ENCODE measurements at places on chromosomes 16 and 17.

- DNase-seq: no peak
Measured at GRCh38 chr17:42518755-42519545, 17.1 kb upstream of the NAGLU start.

DNA sequence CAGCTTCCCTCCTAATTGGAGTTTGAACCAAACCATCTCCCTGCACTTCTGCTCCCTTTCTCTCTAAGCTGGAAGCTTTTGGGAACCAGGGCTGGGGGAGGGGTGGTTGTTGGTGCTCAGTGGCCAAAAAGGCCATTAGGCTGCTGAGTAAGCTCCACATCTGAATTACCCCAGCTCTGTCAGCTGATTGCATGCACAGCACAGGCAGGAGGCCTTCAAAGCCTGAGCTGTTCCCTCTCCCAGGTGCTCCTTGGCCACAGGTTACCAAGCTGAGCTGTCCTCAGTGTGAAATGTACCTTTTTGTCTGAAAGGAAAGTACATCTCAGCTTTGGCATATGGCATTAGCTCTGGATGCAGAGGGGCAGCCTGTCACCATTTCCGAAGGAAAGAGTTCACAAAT is 6.2 kb upstream of the TBKBP1 start:
- no peak for DNase-seq

DNA sequence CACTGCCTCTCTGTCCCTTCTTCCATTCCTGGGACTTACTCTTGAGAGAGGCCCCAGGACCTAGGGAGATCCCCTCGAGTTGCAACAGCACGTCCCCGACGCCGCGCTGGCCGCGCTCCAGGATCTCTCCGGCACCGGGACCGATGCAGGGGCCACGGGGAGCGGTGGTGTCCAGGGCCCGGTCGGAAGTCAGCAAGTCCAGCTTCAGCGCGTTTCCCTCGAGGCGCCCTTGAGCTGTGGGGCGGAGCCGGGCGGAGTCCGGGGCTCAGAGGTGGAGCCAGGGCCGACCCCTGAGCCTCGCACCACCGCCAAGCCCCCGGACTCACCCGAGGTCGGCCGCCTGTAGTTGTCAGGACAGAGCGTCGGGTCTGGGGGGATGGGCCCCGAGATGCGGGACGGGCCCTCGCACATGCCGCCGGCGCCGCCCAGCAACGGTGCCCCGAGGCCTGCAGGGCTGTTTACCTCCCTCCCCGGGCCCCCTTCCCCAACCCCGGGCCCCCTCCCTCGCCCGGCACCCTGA is 458 bp downstream of the ENKD1 start:
- no peak for DNase-seq

GRCh38 chr17:60535382-60536279 is 9.6 kb upstream of the APPBP2 start:
- DNase-seq: no peak

- DNase-seq: no peak
Measured at GRCh38 chr17:52744179-52744578, 585.7 kb upstream of the CA10 start.

DNA sequence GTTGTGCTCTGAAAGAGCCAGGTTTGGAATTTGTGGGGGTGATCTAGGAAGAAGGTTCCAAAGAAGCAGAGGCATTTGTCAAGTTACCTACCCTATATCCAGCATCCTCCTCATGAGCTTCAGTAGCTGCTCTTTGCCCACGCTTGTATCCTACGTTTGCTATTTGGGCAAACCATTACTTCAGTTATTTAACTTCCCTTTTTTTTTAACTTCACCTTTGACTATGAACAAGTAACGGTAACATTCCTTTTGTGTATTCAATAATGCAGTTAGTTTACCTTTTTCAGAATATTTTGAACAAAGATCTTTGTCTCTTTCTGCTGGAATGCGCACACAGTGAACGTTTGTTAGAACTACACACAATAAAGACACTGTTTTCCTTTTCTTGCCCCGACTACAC is 41.5 kb downstream of the CYB5B start:
- no peak for DNase-seq

DNA sequence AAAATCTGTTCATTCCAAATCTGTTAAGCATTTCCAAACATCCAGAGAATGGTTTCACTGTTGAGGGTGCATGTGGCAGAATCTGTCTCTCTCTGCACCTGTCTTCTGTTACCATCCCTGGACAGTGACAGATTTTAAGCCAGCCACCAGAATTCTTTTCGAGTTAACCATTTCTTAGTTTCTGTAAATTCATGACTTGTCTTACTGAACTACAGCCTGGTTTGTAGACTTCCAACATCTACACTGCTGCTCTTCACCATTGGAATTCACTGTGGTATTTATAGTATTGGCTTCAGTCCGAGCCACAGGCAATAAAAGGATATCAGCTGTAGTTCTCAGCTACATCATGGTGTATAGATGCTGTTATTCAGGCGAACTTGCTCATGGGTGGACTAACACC is 47.6 kb downstream of the GOSR1 start:
- DNase-seq: no peak

GRCh38 chr16:54812229-54812628 is 118.4 kb upstream of the IRX5 start:
- peak; percentile 4 for DNase-seq

DNA sequence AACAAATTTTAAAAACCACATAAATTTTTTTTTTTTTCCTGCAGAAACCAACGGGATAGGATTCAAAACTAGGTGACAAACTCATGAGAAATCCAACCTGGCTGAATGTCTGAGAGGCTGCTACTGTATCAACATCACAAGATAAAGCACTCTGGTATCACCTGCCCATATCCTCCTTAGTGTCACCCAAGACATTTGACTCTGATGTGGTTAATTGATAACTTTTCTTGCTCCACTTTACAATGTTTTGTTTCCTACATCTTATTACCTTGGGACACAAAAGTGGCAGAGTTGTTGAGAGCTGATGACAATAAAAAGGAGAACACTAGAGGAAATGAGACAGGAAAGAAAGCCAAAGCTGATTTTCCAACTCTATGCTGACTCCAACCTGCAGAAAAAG is 4.0 kb upstream of the FBXL20 start:
- no peak for DNase-seq

- DNase-seq: peak; percentile 22
Measured at GRCh38 chr17:63774141-63774968, at the start of gene DDX42. Gene DDX42, plus strand, starts transcription at chr17:63774170. Its CDS starts 12,880 bp downstream, at chr17:63787050.

GRCh38 chr16:4327386-4328045 is 11.6 kb downstream of the GLIS2 start:
- no peak for DNase-seq

- DNase-seq: no peak
Measured at GRCh38 chr17:15432807-15433611, 34.4 kb downstream of the CDRT4 start.

DNA sequence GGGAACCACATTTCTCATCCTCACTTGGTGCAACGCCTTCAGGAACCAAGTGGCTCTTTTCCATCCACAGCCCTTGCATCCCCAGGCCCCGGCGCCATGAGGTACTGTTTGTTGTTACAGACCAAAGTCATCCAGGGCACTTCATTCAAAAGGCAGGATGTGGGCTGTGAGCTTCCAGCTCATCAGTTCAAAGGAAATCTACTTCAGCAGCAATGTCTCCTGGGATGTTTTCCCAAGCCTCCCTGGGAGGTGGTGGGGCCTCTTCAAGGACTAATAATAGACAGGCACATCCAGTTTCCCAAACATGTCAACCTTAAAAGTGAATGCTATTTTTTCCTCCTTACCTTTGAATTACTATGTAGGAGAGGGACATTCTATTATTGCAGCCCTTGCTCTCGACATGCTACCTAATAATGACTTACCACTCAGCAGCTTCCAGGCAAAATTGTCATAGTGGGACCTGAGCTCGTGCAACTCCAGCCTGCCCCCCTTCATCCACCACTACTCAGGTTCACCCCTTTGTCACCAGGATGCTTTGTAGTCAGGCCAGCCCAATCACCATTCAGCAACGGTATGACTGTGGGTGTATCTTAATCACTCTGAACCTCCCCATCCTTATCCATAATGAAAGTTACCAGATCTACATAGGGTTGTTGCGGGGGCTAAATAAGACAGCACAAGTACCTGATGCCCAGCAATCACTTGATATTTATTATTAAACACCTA is 1.7 kb upstream of the PRKCB start:
- DNase-seq: no peak

- DNase-seq: no peak
Measured at GRCh38 chr16:11170696-11171447, 85.1 kb downstream of the SOCS1 start.

DNA sequence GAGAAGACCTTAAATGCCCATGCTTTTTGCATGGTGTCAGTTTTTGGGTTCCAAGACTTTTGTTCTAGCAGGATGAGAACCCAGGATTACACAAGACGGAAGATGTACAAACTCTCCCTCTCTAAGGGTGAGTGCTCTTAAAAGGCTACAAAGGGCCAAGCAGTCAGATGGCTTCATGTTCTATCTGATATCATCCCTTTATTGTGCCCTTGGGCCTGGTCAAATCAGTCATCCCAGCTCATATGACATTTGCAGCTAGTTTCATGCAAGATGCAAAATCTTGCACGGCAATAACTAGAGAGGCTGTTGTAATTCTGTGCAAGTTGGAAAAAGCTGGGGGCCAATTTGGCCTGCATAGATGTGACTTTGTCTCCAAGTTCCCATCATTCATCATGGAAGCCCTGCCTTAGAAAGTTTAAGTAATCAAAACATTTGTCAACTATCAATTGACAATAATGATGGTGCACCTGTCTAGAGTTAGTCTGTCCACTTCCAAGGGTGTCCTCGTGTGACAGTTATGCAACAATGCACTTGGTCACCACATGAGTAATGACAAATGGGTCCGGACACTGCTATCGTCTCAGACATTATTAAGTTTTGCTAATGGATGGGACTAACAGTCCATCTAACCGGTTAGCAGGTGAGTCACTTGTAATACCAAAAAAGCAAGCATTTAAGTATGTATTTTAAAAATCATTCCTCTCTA is 58.6 kb upstream of the ZFHX3 start:
- DNase-seq: no peak

GRCh38 chr16:29182501-29182900 is 197.6 kb downstream of the LAT start:
- DNase-seq: no peak

GRCh38 chr16:50917950-50918703 is 176.2 kb downstream of the CYLD start:
- no peak for DNase-seq

GRCh38 chr16:15765880-15766279 is 90.9 kb downstream of the MYH11 start:
- no peak for DNase-seq

GRCh38 chr17:10737168-10737622 is 7.4 kb upstream of the TMEM220 start:
- peak; percentile 44 for DNase-seq

DNA sequence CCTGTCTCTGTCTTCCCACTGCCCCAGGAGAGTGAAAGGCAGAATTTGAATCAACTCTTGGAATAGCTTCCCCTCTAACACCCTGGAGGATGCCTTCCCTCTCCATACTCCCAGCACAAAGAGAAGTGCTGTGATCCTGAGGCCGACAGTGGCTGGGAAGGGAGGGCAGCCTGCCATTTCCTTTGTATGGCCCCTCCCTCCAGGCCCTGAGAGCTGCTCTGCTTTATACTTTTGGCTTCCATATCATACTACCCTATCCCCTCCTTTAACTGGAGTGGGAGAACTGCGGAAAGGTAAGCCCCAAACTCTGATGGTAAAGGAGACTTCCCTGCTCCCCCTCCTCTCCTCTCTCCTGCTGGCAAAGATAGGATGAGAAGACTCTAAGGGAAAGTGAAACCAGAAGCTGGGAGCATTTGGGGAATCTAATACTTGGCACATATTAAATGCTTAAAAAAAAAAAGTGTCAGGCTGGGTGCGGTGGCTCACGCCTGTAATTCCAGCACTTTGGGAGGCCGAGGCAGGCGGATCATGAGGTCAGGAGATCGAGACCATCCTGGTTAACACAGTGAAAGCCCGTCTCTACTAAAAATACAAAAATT is 4.1 kb upstream of the MED24 start:
- DNase-seq: no peak

- no peak for DNase-seq
Measured at GRCh38 chr17:53390575-53390974, 432.2 kb upstream of the KIF2B start.

DNA sequence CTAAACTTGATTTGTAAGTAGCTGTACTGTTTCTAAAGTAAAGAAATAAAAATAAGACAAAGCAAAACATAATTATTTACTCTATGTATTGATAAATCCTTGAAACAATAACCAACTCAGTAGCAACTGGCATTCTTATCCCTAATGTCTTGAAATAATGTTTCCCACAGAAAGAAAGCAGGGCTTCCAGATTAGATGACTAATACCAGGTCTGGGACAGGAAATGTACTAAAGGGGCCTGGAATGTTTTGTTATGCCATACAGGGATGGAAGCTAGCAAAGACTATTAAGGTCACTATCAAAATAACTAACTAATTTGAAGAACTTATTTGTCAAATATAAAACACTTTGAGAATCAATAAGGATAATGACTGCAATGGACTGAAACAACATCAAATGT is 82.1 kb downstream of the CFDP1 start:
- peak; percentile 60 for DNase-seq

- no peak for DNase-seq
Measured at GRCh38 chr16:84464116-84464515, 40.3 kb downstream of the MEAK7 start.

DNA sequence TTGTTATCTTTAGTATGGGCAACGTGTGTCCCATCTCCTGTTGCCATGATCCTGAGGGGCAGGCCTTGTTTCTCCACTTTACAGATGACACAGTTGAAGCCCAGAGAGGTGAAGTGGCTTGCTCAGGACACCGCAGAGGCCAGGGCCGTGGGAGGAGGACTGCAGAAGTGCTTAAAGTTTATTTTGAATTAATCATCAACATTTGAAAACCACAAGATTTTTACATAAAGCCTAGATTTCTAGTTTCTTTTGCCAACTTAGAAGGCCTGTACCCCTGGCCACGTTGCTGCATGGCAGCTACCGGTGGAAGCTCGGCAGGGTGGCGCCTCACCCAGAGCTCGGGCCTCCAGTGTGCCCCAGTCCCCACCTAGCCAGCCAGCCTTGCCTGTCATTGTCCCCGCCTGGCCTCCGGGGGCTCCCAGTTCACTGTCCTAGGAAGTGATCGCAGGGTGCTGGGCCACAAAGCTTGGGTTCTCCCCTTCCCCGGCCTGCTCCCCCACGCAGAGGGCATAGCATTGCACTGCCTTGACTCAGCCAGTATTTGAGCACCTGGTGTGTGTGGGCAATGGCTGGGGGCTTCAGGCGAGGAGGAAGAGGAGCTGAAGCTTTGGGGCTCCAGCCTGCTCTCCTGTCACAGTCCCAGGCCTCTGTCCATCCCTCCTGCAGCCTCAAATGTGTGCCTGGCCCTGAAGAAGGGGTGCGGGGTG is 14.8 kb upstream of the ADCY7 start:
- DNase-seq: peak; percentile 38

- DNase-seq: no peak
Measured at GRCh38 chr17:82228278-82228841, 482 bp upstream of the SLC16A3 start.

GRCh38 chr16:53740476-53740875 is 36.5 kb downstream of the FTO start:
- DNase-seq: no peak

GRCh38 chr16:75462806-75463205 is 1.7 kb downstream of the TMEM170A start:
- no peak for DNase-seq
